Activated CD4-positive, alpha-beta memory T cell treated with anti-CD3 and anti-CD28 coated beads for 36 hours (primary cell): ENCODE measurements at places on chromosomes 16 and 17.

- H3K27ac ChIP-seq, result no peak overlapping the region
- no peak for DNase-seq
- no peak overlapping the region for H3K4me3 ChIP-seq
- no peaks in the 10 kb centered on the region for H3K27me3 ChIP-seq
Observed at GRCh38 chr16:84885342-84885910, 65.6 kb downstream of the CRISPLD2 start.

- DNase-seq, result peak; percentile 55
- no peaks in the 10 kb centered on the region for H3K36me3 ChIP-seq
- no peak overlapping the region for H3K4me3 ChIP-seq
- H3K27me3 ChIP-seq, result no peaks in the 10 kb centered on the region
- peaks cover 29% of the 10 kb centered on the region for H3K4me1 ChIP-seq
Observed at GRCh38 chr16:68005786-68006286, 6.6 kb upstream of the DPEP2 start.

GRCh38 chr16:71406316-71406715 lies 35.5 kb downstream of the TLE7 start:
- H3K27me3 ChIP-seq, result peaks cover 22% of the 10 kb centered on the region
- no peaks in the 10 kb centered on the region for H3K36me3 ChIP-seq
- no peak for DNase-seq

DNA sequence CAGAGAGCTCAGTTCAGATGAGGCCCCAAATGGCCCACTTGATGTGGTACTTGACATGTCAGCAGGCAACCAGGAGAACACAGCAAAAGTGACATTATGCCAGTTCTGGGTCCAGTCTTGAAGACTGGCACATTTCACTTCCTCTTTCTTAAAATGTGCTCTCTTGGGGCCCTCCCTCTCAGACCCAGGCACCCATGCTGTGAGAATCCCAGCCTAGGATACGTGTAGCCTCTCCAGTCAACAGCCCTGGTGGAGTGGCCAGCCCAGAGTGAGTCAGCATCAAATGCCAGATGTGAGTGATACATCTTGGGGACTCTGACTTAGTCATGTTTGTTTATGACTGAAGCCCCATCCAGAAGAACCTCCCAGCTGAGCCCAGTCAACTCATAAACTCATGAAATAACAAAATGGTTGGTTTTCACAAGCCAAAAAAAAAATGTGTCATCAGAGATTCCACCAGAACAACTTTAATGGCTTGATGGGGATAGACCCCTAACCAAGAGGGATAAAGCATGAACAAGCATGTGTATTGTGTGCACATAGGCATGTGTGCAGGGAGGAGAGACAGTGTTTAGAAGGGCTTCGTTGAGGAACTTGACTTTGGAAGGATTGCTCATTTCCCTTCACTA lies 82.5 kb upstream of the TNRC6C start:
- no peak overlapping the region for H3K4me3 ChIP-seq
- no peaks in the 10 kb centered on the region for H3K27me3 ChIP-seq
- peak; percentile 62 for DNase-seq
- H3K4me1 ChIP-seq, result peaks cover 65% of the 10 kb centered on the region
- peaks cover 14% of the 10 kb centered on the region for H3K36me3 ChIP-seq
- no peak overlapping the region for H3K27ac ChIP-seq

GRCh38 chr16:69494991-69495392 lies 70.6 kb downstream of the CYB5B start:
- DNase-seq, result peak; percentile 73
- no peaks in the 10 kb centered on the region for H3K4me1 ChIP-seq
- no peak overlapping the region for H3K27ac ChIP-seq
- H3K4me3 ChIP-seq, result no peak overlapping the region
- H3K36me3 ChIP-seq, result no peaks in the 10 kb centered on the region
- no peaks in the 10 kb centered on the region for H3K27me3 ChIP-seq

- DNase-seq, result no peak
- peaks cover 25% of the 10 kb centered on the region for H3K4me1 ChIP-seq
- H3K4me3 ChIP-seq, result no peak overlapping the region
- no peaks in the 10 kb centered on the region for H3K36me3 ChIP-seq
- no peak overlapping the region for H3K27ac ChIP-seq
Observed at GRCh38 chr17:77611791-77612502, 346.6 kb upstream of the TNRC6C start.

DNA sequence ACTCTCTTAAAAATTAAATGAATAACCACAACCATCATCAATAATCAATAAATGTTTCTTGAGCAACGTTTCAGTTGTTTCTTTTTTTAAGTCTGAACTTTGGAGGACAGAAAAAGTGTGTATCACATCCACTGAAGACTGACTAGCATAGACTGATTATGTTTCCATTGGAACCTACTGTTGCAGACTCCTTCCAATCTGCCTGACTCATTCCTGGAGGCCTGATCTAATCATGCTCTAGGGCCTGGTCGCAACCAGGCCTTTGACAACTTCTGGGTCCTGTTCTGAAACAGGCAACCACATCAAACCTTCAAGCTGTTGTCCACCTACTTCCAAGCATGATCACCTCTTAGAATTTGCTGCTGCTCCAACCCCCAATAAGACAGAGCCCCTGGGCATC lies 109.2 kb upstream of the NUDT7 start:
- peaks cover 15% of the 10 kb centered on the region for H3K27me3 ChIP-seq
- H3K27ac ChIP-seq, result no peak overlapping the region
- H3K4me1 ChIP-seq, result no peaks in the 10 kb centered on the region
- H3K4me3 ChIP-seq, result no peak overlapping the region

GRCh38 chr17:1934901-1935300 lies 90.2 kb downstream of the RTN4RL1 start:
- no peaks in the 10 kb centered on the region for H3K27me3 ChIP-seq
- no peak overlapping the region for H3K4me3 ChIP-seq
- H3K27ac ChIP-seq, result no peak overlapping the region
- no peaks in the 10 kb centered on the region for H3K36me3 ChIP-seq
- DNase-seq, result no peak

DNA sequence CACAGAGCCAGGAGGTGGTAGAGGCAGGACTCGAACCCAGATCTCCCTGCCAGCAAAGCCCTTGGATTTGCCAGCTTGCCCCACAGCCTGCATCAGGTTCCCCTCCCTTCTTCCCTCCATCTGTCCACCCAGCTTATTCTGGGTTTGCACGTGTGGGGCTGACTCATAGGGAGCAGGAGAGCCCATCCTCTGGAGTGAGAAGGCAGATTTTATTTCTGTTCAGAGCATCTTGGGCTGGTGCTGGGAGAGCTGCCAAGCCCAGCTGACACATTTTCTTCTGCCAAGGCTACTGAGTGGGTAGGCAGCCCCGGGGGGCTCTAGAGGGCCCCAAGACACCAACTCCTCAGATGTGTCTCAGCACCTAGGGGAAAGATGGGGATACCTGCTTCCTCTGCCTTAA lies 106.3 kb upstream of the CRHR1 start:
- no peak overlapping the region for H3K27ac ChIP-seq
- no peaks in the 10 kb centered on the region for H3K4me1 ChIP-seq
- DNase-seq, result no peak
- H3K36me3 ChIP-seq, result peaks cover 3% of the 10 kb centered on the region

DNA sequence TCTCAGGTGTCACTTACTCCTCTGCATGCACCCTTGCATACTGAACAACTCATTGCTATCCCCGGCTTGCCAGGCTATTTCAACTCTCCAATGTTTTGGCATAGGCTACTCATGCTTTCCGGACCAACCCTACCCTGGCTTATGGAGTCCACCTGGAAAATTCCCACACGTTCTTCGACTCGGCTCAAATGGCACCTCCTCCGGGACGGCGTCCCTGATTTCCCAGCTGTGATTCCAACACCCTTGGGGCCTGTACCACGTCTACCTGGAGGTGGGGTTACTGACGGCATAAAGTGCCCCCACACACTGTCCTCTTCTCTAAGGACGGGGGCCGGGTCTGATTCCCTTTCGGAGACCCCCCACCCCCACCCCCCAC lies 498 bp downstream of the SMYD4 start:
- peaks cover 50% of the 10 kb centered on the region for H3K4me1 ChIP-seq
- DNase-seq, result peak; percentile 25
- H3K27me3 ChIP-seq, result no peaks in the 10 kb centered on the region
- peaks cover 28% of the 10 kb centered on the region for H3K36me3 ChIP-seq
- H3K27ac ChIP-seq, result peak overlapping the region; percentile 76

- no peaks in the 10 kb centered on the region for H3K4me1 ChIP-seq
- DNase-seq, result no peak
- H3K4me3 ChIP-seq, result no peak overlapping the region
- H3K27ac ChIP-seq, result no peak overlapping the region
- H3K36me3 ChIP-seq, result no peaks in the 10 kb centered on the region
Observed at GRCh38 chr17:58282442-58282841, 1.7 kb upstream of the MPO start.

- no peak overlapping the region for H3K4me3 ChIP-seq
- H3K27me3 ChIP-seq, result no peaks in the 10 kb centered on the region
- no peaks in the 10 kb centered on the region for H3K36me3 ChIP-seq
- no peaks in the 10 kb centered on the region for H3K4me1 ChIP-seq
- no peak for DNase-seq
Observed at GRCh38 chr16:49101997-49102396, 179.6 kb downstream of the CBLN1 start.

GRCh38 chr16:2881783-2882649 lies 999 bp upstream of the FLYWCH2 start:
- H3K4me3 ChIP-seq, result peak overlapping the region; percentile 90
- peak; percentile 56 for DNase-seq
- no peaks in the 10 kb centered on the region for H3K36me3 ChIP-seq
- H3K4me1 ChIP-seq, result peaks cover 11% of the 10 kb centered on the region
- peak overlapping the region; percentile 97 for H3K27ac ChIP-seq

DNA sequence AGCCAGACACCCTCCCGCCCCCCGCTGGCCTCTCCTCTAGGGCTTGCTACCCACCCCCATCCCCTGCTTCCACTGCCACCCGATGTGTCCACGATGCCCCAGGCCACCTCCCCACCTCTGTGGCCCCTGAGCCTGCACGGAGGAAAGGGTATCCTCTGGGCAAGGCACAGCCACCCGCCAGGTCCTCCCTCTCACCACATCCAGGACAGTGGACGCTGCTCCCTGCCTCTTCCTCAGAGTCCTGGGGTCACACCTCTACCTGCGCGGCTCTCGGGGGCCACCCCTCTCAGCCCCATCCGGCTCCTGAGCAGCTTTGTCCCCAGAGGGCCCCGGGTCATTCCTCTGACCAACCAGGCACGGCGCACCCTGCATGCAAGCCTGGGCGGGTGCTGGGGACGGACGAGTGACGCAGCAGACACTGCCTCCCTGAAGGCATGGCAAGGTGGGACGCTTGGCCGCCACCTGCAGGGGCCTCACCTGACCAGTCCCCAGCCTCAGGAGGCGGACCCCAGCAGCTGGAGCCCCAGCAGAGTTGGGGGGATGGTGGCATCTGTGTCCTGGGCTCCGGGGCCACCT lies 24.8 kb downstream of the FLYWCH1 start:
- H3K36me3 ChIP-seq, result peaks cover 20% of the 10 kb centered on the region
- no peaks in the 10 kb centered on the region for H3K4me1 ChIP-seq
- no peak overlapping the region for H3K4me3 ChIP-seq

DNA sequence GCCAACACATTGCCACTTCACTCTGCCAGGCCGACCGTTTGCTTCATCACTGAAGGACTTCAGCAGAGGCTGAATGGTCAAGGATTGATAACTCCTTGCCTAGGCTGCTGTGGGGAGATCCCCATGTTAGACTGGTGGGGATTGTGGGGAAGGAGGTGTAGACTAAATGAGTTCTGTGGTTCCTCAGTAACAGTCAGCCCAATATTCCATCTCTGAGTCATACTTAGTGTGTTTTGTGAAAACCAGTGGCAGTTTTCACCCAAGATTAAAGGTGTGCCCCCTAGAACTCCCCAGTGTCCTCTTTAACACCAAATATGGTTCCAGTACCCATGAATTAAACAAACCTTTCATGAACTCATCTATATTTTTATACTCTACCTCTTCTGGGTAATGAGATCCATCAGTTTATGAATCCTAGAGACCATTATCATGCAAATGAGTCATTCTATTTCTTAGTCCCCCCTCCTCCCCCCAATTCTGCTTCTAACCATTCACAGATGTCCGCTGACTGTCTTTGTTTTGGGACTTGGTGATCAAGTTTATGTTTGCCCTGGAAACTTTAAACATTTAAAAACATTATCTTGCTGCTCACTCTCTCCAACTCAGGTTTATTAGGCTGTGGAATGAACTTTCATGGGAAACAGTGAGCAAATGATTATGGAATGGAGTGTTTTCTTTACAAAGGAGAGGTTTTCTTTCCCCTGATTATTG lies 66.8 kb upstream of the GAS7 start:
- no peak overlapping the region for H3K27ac ChIP-seq
- DNase-seq, result no peak
- H3K27me3 ChIP-seq, result peaks cover 1% of the 10 kb centered on the region
- no peaks in the 10 kb centered on the region for H3K4me1 ChIP-seq

GRCh38 chr17:14124854-14125253 lies 55.5 kb downstream of the COX10 start:
- H3K4me1 ChIP-seq, result peaks cover 58% of the 10 kb centered on the region
- no peak overlapping the region for H3K27ac ChIP-seq
- DNase-seq, result no peak
- H3K36me3 ChIP-seq, result peaks cover 18% of the 10 kb centered on the region
- H3K27me3 ChIP-seq, result no peaks in the 10 kb centered on the region

- no peak overlapping the region for H3K27ac ChIP-seq
- H3K27me3 ChIP-seq, result no peaks in the 10 kb centered on the region
- no peaks in the 10 kb centered on the region for H3K36me3 ChIP-seq
- peaks cover 15% of the 10 kb centered on the region for H3K4me1 ChIP-seq
- peak; percentile 33 for DNase-seq
- no peak overlapping the region for H3K4me3 ChIP-seq
Observed at GRCh38 chr16:68401871-68402747, 46.2 kb downstream of the SMPD3 start.

DNA sequence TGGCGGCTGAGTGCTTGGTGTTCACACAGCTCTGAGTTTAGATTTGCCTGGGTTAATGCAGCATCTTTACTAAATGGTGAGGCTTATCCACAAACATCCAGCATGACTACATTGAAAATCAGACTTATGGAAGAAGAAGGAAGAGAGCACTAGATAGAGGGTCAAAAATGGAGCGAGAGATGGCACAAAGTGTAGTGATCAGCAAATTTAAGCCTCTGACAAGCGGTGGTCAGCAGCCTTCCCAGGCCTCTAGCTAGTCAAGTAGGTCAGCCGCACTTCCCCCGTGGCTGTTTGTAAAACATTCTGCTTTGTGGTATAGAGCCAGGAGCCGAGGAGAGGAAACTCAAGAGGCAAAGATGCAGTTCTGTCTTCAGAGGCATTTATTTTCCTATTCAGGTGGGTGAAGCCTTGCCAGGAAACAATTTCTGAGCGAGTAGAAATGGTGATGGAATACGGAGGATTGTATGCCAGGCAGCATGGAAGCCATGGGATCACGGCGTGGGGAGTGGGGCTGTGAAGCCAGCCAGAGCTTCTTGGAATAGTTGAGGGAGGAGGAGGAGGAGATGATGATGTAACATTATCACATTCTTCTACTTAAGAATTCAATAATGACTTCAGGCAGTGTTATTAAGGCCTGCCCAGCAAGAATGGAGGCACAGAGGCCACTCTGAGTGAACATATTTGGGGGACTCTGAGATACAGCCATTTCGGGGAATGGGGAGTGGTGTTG lies 118.9 kb downstream of the MSI2 start:
- H3K4me3 ChIP-seq, result no peak overlapping the region
- H3K4me1 ChIP-seq, result peaks cover 14% of the 10 kb centered on the region
- peaks cover 20% of the 10 kb centered on the region for H3K36me3 ChIP-seq
- no peak for DNase-seq
- no peaks in the 10 kb centered on the region for H3K27me3 ChIP-seq

GRCh38 chr17:43014020-43014648 lies 7.5 kb downstream of the IFI35 start:
- no peak for DNase-seq
- H3K27ac ChIP-seq, result no peak overlapping the region
- H3K27me3 ChIP-seq, result no peaks in the 10 kb centered on the region
- H3K4me3 ChIP-seq, result no peak overlapping the region
- peaks cover 14% of the 10 kb centered on the region for H3K4me1 ChIP-seq
- peaks cover 14% of the 10 kb centered on the region for H3K36me3 ChIP-seq

- no peak overlapping the region for H3K27ac ChIP-seq
- H3K36me3 ChIP-seq, result no peaks in the 10 kb centered on the region
- no peaks in the 10 kb centered on the region for H3K4me1 ChIP-seq
- no peak overlapping the region for H3K4me3 ChIP-seq
- no peak for DNase-seq
- no peaks in the 10 kb centered on the region for H3K27me3 ChIP-seq
Observed at GRCh38 chr17:10186771-10187410, 11.5 kb downstream of the GAS7 start.
